Inflammatory macrophage treated with lipopolysaccharide for 4 hours (primary cell): ENCODE measurements at places on chromosomes 3 and 15.

GRCh38 chr15:88401996-88402656, 65.1 kb downstream of the MRPL46 start:
- DNase-seq = no peak

- no peak for DNase-seq
Measured at GRCh38 chr3:151960961-151961580, 87.6 kb downstream of the SUCNR1 start.

- DNase-seq = no peak
Measured at GRCh38 chr15:89043031-89044002, 44.9 kb upstream of the ABHD2 start.

- DNase-seq = no peak
Measured at GRCh38 chr15:99970891-99971430, 237.7 kb upstream of the LYSMD4 start.

- no peak for DNase-seq
Measured at GRCh38 chr3:109241459-109242186, 74.7 kb downstream of the DPPA2 start.

- DNase-seq = peak; percentile 94
Measured at GRCh38 chr3:160449636-160450598, at the start of gene TRIM59. Gene TRIM59, minus strand, starts transcription at chr3:160449786. Its CDS starts 10,603 bp downstream, at chr3:160439183.

- DNase-seq = no peak
Measured at GRCh38 chr15:78204351-78205309, 29.7 kb downstream of the ACSBG1 start.

DNA sequence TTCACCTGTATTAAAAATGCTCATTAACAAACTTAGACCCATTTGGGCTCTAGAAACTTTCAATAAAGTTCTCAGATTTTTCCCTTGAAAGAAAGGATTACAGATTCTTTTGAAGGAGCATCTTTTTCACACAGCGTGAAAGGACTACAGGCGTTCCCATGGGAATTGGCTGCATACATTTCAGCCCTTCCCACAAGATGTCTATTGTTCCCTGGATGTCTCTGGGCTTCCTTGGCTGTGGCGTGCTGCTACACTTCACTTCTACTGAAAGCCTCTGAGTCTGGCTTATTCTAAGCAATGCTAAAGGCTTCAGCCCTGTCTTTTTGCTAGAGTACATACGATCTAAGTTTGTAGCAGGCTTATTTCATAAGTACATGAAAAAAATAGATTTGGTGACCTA, 1.4 kb downstream of the VEPH1 start:
- no peak for DNase-seq

- no peak for DNase-seq
Measured at GRCh38 chr3:158107605-158108444, 1.6 kb upstream of the SHOX2 start.

DNA sequence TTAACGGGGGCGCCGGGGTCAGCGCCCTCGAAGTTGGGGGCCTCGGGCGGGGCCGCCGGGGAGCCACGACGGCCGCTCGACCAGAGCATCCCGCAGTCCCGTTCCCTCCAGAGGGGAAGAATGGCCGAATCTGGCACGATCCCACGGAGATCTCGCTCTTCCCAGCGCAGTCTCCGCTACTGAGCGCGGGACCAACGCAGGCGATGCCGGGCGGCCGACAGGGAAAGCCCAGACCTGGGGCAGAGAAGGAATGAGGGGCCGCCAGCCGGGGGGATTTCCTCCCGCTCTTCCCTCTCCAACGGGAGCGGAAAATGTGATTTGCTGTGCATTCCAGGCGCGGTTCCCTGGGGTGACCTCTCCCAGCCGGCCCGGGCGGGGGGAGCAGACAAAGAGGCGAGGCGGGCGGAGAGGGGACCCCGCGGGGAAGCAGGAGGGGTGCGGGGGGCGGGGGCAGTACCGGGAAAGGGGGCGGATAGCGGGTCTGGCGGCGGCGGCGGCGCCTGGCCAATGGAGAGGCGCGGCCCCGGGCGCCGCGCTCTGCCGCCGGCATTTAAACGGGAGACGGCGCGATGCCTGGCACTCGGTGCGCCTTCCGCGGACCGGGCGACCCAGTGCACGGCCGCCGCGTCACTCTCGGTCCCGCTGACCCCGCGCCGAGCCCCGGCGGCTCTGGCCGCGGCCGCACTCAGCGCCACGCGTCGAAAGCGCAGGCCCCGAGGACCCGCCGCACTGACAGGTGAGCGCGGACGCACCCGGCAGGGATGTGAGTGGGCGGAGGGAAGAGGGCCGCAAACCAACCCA, at the start of gene GREM1:
Gene GREM1, plus strand, starts transcription at position 579 of the 801 bp plus-strand sequence. CDS start 12,687 bp downstream, outside the sequence.
- DNase-seq = no peak

GRCh38 chr3:102024270-102024904, 175.1 kb downstream of the NFKBIZ start:
- no peak for DNase-seq

- DNase-seq = no peak
Measured at GRCh38 chr15:66004618-66005262, 135.4 kb downstream of the RAB11A start.

DNA sequence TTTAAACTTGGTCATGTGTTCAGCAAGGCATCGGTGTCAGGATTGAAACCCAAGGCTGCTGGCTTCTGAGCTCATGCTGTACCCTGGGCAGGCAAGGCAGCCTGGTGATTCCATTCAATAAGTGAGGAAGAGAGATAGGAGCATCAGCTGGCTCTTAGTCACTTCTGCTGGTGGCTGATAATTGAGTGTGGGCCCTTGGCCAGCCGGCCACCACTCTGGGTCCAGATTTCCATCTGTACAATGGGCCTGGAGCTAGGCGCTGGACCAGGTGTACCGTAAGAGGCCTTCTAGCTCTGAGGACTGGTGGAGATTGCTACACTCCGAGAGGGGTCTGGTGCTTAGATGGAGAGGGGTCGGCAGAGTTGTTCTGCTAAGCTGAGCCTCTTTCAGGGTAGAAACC, 4.3 kb downstream of the CD276 start:
- peak; percentile 83 for DNase-seq

DNA sequence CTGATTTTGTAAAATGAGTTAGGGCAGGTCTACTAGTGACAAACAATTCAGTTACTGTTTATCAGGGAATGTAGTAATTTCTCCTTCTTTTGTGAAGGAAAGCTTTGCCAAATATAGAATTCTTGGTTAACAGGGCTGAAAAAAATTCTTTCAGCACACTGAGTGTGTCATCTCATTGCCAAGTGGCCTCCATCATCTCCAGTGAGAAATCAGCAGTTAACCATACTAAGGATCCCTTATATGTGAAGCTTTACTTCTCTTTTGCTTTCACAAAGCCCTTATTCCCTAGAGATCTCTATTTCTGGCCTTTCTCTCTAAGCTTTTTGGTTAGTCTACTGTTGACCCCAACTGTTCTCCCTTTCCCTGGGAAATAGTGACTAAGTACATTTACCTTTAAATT, 269.1 kb downstream of the SCAPER start:
- no peak for DNase-seq

GRCh38 chr15:90884719-90885431, 571 bp downstream of the FES start:
- peak; percentile 12 for DNase-seq

DNA sequence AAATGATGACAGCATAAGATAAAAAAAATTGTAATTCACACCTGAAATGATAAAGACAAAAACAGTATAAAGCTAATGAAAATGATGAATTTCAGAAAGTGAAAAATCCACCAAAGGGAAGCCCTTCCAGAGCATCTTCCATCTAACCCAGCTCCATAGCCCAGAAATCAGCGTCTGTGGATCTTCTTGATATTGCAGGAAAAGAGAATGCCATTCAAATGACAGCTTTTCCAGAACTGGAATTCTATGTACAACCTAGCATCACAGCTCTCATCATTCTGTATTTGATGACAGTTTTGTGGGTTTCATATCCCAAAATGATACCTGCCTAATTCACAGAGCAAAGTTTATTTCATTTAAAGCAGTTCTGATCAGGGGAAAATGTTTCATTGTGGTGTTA, 267.3 kb downstream of the FHIT start:
- DNase-seq = no peak

- DNase-seq = no peak
Measured at GRCh38 chr3:47491777-47492176, 16.0 kb upstream of the SCAP start.

DNA sequence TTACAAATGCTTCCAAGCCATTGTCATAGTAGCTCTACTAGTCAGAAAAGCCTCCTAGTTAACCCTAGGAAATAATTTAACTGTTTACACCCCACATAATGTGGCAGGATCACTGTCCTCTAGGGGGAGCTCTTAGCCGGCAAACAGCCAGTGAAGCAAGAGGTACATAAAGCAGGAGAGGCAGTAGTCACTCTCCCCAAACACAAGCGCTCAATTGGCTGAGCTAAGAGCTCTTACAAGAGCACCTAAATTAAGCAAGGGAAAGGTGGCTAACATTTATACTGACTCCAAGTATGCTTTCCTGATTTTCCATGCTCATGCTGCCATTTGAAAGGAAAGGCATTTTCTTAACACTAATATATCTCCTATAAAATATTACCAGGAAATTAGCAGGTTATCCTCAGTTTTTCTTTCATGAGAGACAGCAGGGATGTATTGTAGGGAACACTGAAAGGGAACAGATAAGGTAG, 37.6 kb downstream of the NCEH1 start:
- DNase-seq = peak; percentile 82

GRCh38 chr3:56917361-56918110, 115.8 kb upstream of the ARHGEF3 start:
- DNase-seq = no peak

GRCh38 chr3:151014501-151015018, 42.0 kb upstream of the CLRN1 start:
- DNase-seq = no peak

DNA sequence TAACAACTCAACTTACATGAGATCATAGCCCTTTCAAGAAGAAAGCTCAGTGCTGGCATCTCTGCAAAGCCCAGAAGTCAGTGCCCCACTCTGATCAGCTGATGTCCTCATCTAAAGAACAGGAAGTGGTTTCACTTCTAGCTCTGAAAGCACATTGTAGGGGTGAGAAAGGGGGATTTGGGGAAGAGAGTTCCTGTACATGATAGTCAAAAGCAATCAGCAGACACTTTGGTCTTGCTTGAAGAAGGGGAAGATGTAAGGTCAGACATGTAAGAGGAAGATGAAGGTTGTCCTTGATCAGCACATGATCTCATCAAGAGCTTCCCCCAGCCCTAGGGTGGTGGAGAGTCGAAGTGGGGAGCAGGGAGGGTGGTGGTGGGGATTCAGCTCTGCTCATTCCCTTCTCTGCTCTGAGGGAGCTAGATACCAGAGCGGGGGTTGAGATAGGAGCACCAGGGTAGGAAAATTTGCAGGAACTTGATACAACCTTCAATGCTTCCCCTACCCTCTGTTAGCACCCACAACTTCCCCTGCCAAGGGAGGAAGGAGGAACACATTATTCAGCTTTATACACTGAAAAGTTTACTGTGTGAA, 76.4 kb upstream of the ETV5 start:
- peak; percentile 97 for DNase-seq

DNA sequence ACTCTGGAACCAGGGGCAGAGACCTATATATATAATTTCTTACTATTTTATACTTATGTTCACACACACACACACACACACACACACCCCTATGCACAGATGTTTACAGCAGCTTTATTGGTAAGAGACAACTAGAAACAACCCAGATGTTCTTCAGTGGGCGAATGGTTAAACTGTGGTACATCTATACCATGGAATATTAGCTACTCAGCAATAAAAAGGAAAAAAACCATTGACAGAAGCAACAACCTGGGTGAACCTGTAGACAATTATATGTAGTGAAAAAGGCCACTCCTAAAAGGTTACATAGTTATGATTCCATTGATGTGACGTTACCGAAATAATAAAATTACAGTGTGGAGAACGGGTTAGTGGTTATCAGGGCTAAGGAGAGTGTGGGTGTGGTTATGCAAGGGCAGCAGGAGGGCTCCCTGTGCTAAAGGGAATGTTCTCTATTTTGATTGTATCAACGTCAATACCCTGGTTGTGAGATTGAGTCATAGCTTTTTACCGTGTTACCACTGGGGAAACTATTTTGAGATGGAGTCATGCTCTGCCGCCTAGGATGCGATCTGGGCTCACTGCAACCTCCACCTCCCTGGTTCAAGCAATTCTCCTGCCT, 85.5 kb downstream of the FLNB start:
- peak; percentile 64 for DNase-seq

- peak; percentile 9 for DNase-seq
Measured at GRCh38 chr3:153601374-153601853, 439.4 kb downstream of the RAP2B start.

- no peak for DNase-seq
Measured at GRCh38 chr3:177835917-177836316, 638.6 kb upstream of the TBL1XR1 start.

DNA sequence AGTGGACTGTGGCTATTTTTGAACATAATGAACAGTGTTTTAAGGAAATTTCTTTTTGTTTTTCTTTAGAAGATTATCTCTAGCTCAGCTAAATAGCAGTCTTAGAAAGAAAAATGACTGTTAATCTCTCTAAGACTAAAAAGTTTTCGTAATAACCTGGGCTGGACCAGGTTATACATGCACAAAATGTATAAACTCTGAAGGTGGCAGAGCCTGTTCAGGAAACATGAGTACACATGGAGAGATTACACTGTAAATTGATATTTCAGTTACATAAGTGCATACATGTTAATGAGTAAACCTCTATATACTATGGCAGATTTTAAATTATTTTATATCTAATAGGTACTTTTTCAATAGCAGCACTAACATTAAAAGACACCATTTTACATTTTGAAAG, 258.2 kb upstream of the CFAP20DC start:
- no peak for DNase-seq

DNA sequence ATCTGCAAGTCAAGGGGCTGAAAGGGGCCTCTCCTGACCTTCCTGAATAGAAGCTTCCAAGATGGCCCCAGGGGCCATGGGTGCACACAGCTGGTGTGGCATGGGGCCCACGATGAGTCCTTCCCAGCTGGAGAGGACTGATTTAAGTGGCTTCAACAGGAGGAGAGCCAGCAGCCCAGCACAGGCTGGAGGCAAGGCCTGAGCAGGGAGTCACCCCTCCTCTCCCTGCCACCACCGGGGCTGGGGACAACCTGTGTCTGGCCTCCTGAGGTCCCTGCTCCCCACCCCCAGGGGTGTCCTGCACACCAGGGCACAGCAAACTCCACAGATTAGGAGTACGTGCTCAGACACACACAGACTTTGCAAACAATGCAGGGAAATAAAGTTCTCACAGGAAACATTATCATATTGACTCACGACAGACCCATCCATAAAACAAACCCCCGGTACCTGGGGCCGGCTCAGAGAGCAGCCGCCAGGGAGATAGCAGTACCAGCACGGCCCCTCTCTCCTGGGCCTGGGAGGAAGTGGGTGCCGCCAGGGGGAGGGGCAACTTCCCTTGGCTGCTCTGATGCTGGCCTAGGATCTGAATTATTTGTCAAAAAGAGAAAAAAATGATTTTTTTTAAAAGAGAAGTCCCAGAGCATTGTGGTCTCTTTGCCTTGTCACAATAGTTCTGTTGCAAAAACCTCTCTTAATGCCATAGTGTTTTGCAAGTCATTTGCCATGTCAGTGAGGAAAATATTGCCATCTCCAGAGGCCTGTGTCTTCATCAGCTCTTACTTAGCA, 21.9 kb upstream of the TSEN2 start:
- peak; percentile 83 for DNase-seq

- DNase-seq = peak; percentile 57
Measured at GRCh38 chr3:25582242-25582641, 82.5 kb downstream of the TOP2B start.

GRCh38 chr3:195001261-195001660, 269.7 kb downstream of the XXYLT1 start:
- no peak for DNase-seq
